ENCODE measurements at places on chromosomes 7 and 10.

DNA sequence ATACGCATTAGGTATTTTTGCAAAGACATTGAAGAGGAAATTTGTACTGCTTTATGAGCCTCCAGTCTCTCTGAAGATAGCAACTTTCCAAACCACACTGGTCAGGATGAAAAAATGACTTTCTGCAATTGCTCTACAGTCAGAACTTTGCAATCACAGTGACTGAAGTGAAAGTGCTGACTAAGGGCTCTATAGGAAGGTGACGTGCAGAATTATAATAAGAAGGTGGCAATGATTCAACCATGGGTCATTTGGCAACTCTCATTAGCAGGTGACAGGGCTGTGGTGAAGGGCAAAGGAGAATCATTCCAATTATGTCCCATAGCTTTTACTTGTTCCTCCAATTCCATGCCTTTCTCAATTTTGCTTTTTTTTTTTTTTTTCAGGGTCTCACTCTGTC, 311.0 kb downstream of the ANKRD30A start:
- DNase-seq: no peak

GRCh38 chr10:91756286-91756685, 41.9 kb upstream of the TNKS2 start:
- DNase-seq: no peak

DNA sequence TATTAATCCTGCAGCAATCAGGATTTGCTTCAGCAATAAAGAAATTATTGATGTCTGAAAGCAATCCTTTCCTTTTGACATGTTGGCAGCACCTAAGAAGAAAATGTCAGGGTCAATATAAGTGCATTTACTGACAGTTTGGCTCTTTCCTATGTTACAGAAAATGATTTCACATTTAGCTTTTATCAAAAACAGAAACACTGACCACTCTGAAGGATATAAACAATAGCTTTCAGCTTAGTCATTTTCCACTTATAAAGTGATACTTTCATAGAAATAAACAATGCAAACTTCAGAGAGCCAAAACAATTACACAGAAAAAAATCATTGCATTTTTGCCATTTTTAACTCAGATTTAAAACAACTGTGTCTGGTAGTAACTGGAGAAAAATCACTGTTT, 325.6 kb upstream of the KAT6B start:
- DNase-seq: no peak

- no peak for DNase-seq
These were observed 28.4 kb downstream of the DIP2C start for GRCh38 chr10:660970-661596.

GRCh38 chr10:42809676-42810075, 27.1 kb downstream of the BMS1 start:
- no peak for DNase-seq

GRCh38 chr10:70334526-70335245, 47.7 kb downstream of the LRRC20 start:
- DNase-seq: no peak

DNA sequence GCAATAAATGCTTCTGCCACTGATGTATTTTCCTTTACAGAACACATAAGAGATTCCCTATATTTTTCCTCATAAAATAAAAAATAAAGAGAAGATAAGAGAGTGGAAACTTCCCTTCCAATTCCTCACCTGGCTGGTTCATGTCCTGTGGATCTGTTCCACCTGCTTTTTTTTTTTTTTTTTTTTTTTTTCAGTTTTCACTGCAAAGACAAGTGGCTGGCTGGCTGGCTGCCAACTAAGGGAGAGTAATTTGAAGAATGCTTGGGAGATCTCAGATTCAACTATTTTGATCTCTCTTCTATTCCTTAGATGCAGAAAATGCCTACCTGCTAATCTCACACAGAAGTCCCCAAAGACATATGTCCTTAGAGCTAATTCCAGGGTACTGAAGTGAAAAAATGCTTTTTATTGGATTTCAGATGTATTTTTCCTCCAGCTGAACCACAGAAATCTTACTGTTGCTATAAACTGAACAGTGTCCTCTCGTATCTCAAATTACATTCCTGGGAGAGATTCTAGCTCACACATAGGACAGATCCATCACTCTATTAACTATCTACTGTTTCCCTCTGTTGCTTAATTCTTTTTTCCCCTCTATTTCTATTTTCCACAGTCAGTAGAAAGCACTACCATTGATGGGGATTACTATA, 120.8 kb downstream of the NRCAM start:
- no peak for DNase-seq

DNA sequence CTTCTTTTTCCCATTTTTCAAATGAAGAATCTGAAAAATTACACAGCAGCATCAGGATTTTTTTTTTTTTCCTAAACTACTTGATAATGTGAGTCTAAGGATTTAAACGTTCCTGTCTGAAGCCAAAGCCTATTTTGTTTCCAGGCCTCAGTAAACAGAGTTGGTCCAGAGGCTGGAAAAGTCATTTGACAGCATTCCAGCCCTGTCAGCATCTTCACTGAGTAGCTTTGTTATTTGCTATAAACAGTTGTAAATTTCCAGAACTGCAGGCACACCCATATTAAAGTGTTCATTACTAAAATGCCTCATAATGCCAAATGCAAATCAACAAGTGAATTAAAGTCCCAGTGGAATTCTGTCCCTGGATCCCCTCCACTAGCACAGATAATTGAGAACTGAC, 35.5 kb upstream of the KMT2E start:
- DNase-seq: no peak

GRCh38 chr7:91267171-91267955, 3.1 kb downstream of the FZD1 start:
- DNase-seq: peak; percentile 86

GRCh38 chr10:93478873-93479272, 3.3 kb downstream of the MYOF start:
- DNase-seq: no peak

GRCh38 chr10:88082806-88083596, 219.6 kb downstream of the PTEN start:
- no peak for DNase-seq

- DNase-seq: peak; percentile 54
These were observed 116.1 kb downstream of the RNF216 start for GRCh38 chr7:5665094-5666025.

DNA sequence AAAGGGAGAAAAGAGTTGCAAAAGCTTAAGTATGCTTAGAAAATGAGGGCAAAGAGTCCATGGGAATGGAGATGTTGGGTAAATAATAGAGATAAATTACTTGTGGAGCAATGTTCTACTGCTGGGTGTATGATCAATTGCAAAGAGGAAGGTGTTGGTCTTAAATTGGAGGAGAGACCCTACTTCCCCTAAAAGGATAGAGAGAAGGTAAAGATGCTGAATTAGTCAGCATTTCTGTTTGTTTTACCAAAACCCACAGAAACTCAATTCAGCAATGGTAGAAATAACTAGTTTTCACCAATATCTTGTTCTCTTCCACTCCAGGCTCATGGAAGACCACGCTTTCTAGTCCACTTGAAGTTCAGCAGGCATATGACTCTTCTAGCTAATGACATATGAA, 32.1 kb downstream of the ASB4 start:
- no peak for DNase-seq

DNA sequence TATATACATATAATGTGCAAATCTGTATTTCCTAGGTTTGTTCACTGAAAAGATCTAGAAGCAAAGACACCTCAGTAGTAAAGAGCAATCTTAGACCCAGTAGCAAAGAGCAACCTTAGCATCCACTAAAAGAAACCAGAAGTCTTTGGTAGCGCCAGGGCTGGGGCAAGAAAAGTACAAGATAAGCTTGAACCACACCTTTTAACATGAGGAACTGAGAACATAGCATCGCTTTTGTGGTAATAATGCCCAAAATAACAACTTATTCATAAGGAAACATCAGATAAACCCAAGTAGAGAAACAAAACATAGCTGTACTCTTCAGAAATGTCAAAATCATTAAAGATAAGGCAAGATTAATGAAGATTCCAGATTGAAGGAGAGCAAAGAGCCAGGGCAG, 173.4 kb downstream of the IMMP2L start:
- no peak for DNase-seq

DNA sequence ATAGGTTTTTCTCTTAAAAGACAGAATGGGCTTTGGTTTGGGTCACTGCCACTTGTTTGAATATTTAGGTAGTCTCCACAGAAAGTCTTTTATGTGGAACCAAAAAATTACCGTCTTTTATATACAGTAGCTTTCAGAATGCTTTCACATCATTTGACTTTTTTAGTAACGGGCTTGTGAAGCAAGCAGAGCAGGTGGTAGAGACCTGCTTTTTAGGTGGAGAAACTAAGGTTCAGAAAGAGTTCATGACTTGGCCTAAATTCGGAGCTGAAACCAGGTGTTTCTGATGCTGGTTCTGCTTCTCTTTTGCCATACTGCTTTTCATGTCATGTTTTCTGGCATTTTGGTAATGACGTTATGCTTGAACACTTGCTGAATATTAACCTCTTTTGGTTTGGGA, 36.3 kb downstream of the GARS1 start:
- DNase-seq: no peak

DNA sequence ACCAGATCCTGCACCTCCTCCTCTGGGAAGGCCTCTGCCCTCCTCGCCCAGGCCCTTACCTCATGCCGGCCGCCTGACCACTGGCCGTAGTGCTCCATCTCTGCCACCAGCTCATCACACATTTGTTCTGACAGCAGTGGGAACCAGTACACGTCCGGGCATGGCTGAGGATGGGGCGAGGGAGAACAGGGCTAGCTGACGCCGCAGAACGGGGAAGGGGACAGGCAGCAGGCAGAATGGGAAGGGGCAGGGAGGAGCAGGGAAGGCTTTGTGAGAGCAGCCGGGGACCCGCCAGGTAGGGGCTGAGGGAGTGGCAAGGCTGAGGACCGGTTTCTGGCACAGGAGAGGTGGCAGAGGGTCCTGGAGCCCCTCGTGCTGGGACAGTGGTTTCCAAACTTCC, 8.0 kb upstream of the MOGAT3 start:
- DNase-seq: no peak

- no peak for DNase-seq
These were observed 107.2 kb downstream of the CNTNAP2 start for GRCh38 chr7:146223851-146224250.

DNA sequence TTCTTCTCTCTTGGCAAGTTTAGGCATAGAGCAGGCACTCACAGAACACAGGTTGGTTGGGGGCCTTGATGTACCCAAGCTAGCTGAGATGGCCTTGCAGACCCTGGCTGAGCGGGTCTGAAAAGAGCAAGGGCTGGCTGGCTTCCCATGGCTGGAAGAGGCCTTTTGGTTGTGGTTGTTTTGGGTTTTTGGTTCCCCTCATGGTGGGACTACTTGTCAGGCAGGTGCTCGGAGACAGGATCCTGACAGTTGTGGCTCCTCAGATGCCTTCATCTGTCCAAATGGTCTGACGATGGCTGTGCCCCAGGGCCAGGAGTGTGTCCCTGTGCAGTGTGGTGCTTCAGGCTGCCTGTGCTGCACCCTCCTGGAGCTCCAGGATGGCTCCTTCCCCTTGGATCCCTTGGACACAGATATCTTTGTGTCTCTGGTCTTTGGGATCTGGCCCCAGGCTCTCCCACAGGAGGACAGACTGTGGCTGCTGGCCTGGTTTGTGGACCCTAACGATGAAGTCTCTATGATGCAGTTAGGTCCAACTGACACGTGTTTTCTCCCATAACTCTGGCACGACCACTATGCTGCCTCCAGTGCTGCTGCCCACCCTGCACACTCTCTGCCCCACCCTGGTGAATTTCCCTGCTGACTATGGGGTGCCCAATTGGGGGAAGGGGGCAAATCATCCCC, 321.5 kb upstream of the ZNF32 start:
- no peak for DNase-seq

- peak; percentile 71 for DNase-seq
These were observed 2.1 kb downstream of the SLC4A2 start for GRCh38 chr7:151061213-151062110.

- DNase-seq: no peak
These were observed 175.0 kb downstream of the PLPP4 start for GRCh38 chr10:120632047-120632446.

DNA sequence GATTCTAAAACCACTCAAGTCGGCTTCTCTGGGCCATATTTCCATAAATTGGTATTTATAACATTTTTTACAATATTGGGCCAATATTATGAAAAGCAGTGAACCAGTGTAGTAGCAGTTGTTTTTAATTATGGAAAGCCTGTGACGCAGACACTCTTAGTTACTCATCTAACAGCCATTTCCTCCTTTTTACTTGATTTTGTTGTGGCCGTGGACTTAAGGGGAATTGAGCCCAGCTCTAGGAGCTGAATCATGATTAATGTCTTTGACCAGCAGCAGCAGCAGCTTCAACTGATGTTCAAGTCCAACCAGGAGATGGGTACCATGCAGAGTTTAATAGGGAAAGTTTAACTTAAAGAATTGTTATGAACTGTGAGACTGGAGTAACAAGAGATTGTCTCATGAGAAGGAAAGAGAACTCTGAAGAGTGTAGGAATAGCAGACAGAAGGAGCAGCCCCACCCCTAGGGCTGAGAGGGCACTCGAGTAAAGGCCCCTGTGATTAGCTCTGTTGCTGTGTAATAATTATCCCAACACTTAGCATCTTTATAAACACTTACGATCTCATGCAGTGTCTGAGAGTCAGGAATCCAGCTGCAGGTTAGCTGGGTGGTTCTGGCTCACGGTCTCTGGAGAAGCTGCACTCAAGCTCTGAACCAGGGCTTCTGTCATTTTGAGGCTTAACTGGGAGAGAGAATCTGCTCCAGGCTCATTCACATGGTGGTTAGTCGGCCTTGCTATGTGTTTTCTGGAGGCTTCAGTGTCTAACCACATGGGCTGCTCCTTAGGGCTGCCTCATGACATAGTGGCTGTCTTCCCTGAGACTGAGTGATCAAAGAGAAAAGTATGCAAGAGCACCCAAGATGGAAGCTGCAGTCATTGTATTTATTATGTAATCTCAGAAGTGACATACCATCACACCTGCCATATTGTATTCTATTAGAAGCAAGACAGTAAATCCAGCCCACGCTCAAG, 4.6 kb downstream of the LANCL2 start:
- peak; percentile 50 for DNase-seq

GRCh38 chr7:41420421-41420820, 282.5 kb downstream of the INHBA start:
- no peak for DNase-seq

- DNase-seq: no peak
These were observed 121.3 kb downstream of the MPP7 start for GRCh38 chr10:28181478-28182096.

- no peak for DNase-seq
These were observed 729 bp upstream of the TAF3 start for GRCh38 chr10:7817576-7817975.

- DNase-seq: no peak
These were observed 323.1 kb downstream of the PCLO start for GRCh38 chr7:82839555-82839954.

GRCh38 chr10:35268791-35269257, 67.5 kb upstream of the CCNY start:
- no peak for DNase-seq

DNA sequence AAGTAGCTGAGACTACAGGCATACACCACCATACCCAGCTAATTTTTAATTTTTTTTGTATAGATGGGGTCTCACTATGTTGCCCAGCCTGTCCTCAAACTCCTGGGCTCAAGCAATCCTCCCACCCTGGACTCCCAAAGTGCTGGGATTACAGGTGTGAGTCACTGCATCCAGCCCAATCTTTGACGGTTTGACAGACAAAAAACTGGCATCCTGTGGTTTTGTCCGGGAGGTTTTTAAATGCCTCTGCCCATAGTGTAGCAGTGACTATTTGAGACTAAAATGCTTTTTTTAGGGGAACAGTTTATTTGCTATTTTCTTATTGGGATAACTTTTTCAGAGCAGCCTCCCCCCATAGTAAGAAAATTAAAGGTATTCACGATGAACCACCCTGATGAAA, 523.7 kb upstream of the GALNT17 start:
- DNase-seq: peak; percentile 53

GRCh38 chr10:23402856-23403255, 36.0 kb upstream of the OTUD1 start:
- no peak for DNase-seq

All from NCI-H226 (cell line).